T-helper 2 cell (primary cell): ENCODE measurements at places on chromosomes 6 and 20.
A peak's percentile ranks its signal among the peaks of the same experiment; 100 is the strongest.

GRCh38 chr6:165906-166305 lies 126.4 kb upstream of the DUSP22 start:
- no peak for DNase-seq

- DNase-seq, result no peak
Measured at GRCh38 chr6:109892451-109893435, 85.4 kb upstream of the GPR6 start.

GRCh38 chr6:77356821-77357220 lies 106.5 kb downstream of the HTR1B start:
- no peak for DNase-seq

- DNase-seq, result no peak
Measured at GRCh38 chr6:56795466-56796195, 152.9 kb upstream of the DST start.

GRCh38 chr20:41889126-41889843 lies 271.1 kb upstream of the CHD6 start:
- no peak for DNase-seq

DNA sequence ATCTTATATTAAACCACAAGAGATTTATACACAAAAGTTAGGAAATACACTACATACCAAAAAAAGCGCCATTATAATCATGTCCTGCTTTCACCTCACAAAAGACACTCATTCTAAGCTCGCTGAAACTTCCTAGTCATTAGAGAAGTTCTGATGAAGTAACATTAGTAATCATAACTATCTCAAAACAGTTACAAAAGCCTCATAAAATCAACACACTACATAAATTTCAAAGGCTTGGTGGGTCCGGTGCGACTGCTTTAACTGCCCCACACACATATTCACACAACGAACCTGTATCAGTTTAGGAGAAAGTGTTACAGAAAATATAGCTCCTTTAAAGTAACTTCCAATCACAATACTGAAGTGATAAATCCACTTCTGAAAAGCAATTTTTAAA lies 1.9 kb downstream of the PHIP start:
- DNase-seq, result no peak

- DNase-seq, result no peak
Measured at GRCh38 chr20:58042591-58042990, 185.9 kb downstream of the ANKRD60 start.

DNA sequence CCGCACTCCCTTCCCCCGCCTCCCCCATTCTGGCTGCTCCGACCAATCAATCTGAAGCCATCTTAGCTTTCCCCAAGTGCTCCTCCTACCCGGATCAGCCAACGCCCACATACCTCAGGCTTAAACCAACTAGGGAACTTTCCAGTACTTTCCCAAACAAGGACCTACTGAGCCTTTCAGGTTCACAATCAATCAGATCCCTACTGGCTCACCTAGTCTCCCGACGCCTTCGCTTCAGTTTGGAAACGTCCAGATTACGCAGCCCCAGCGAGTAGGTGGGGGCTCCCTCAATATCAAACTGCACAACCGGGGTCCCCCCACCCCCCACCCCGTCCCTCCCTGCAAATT lies 432 bp downstream of the HSPA1L start:
- peak; percentile 79 for DNase-seq

DNA sequence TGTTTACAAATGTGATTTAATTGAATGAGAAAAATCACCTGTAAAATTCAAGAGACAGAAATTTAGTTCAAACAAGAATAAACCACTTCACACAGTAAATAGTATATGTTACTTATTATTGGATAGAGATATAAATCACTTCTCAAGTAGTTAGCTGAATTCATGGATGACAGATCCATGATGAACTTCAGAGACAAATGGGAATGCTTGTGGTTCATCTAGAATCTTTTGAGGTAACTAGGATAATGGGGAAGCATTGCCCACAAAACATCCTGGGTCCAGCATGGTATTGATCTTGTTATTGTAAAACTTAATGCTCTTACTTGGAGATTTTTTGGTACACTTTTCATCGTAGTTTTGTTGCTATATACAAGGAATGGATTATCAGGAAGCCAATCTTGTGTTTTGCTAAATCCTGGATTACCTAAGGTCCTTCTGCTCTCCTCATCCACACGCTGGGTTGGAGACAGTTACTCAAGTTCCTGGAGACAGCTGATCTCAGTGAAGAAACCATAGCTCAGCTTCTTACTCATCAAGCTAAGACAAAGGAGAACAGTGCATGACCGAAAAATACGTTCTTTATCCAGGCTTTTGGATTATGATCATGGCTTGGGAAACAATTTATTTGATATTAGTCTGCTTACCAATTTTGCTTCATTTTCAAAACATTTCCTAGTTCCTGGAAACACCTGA lies 142.5 kb upstream of the PREP start:
- no peak for DNase-seq
